CD4-positive, alpha-beta T cell treated with Interleukin-4 for 4 hours (primary cell): ENCODE measurements at places on chromosomes 7 and 10.

GRCh38 chr7:110568932-110569331, 522.0 kb upstream of the LRRN3 start:
- DNase-seq: no peak

- peak; percentile 89 for DNase-seq
These were observed 6.9 kb downstream of the STN1 start for GRCh38 chr10:103911021-103911459.

DNA sequence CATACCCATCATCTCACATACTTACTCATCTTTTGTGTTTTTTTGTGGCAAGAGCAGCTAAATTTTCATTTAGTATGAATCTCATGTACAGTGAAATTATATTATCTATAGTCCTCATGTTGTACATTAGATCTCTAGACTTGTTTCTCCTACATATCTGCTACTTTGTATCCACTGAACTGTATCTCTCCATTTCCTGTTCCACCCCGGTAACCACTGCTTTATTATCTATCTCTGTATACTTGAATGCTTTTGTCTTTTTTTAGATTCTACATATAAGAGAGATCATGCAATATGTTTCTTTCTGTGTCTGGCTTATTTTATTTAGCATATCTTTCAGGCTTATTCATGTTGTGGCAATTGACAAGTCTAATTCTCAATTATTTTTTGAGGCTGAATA, 125.1 kb downstream of the ANKRD7 start:
- no peak for DNase-seq

DNA sequence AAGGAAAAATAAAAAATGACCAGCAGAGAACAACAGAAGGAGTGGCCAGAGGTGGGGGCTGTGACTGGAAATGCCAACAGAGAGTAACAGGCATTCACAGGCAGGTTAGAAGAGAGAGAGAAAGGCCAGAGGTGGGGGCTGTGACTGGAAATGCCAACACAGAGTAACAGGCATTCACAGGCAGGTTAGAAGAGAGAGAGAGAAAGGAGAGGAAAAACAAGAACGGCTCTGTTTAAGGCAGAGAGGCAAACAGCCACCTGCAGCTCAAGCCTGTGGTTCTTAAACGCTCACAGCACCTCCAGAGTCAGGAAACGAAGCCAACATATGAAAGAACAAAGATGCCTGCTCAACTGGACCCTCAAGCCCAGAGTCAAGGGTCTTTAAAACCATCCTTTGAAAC, 39.5 kb upstream of the DGKI start:
- DNase-seq: no peak

DNA sequence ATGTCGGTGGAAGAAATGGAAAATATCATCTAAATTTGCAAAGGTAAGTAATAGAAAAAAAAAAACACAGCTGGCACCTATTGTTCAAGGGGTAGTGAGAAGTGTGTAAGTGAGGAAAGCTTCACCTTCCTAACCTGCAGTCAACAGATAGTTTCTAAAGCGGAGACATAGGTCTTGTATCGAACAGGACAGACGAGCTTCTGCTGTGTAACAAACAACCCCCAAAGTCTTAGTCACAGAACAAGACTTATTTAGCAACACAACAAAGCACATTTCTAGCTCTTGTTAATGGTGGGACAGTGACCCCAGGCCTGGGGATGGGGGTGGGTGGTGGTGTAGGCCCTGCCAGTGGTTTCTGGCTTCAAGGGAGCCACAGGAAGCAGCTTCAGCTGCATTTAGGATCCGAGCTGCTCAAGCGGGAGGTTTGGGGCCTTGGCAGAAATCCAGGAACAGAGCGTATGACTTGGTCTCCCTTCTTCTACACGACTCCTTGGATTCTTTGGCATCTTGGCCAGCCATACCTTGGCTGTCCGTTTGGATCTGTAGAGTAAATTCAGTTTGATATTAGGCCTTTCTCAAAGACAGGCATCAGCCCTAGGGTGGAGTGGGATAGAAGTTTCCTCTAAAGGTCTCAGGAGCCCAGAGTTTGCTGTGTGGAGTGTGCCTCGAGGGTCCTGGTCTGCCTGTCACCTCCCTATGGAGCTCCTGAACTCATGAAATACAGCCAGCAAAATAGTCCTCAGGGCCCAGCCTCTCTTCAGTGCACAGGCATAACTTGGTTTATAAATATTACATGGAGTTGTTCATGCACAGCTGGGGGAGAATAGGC, 56.9 kb upstream of the SHH start:
- no peak for DNase-seq

DNA sequence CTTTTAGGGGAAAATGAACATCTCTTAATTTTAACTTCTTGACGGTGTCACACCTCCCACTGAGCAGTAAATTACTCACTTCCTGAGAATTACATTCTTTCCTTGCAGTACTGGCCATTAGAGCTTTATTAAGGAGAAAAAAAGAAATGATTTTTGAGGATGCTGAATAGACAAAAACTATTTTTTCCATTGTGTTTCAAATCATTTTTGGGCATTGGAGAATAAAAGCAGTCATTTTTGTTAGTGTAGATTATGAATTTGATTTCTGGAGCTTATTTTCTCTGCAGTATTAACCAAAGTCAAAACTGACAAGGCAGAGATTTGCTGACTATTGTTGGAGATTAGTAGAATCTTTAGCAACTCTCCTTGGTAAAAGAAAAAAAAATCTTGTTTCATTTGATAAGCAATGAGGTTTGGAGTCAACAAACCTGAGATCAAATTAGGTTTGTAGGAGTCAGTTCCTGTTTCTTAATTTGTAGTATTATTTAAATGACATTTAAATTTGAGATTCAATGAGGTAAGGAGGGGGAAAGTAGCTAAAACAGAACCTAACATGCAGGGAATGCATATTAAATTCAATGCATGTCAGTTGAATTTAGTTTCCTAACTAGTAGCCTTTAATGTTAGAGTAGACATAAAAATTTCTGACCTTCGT, 70.6 kb downstream of the AP3M1 start:
- DNase-seq: no peak

GRCh38 chr10:6203331-6204062, 765 bp downstream of the PFKFB3 start:
- DNase-seq: peak; percentile 20

- no peak for DNase-seq
These were observed 186.4 kb downstream of the NPSR1 start for GRCh38 chr7:34844406-34844805.

- no peak for DNase-seq
These were observed 26.6 kb downstream of the FGF8 start for GRCh38 chr10:101749047-101750016.

- DNase-seq: no peak
These were observed 63.3 kb upstream of the AGBL3 start for GRCh38 chr7:134922720-134923704.

DNA sequence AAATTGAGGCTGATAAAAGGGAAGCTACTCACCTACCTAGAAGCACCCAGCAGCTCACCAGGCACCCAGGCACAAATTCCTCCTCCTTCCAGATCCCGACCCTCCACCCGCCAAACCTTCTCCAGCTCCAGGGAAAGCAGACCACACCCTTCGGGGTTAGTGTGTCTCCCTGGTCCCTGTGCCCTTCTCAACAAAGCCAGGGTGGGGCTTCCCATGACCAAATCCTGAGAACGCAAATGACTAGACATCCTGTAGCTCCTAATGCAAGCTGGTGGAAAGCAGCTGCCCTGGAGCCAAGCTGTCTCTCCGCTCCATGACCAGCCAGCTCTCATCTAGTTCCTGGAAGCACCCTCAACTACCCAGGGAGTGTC, 4.4 kb downstream of the TBX20 start:
- no peak for DNase-seq

DNA sequence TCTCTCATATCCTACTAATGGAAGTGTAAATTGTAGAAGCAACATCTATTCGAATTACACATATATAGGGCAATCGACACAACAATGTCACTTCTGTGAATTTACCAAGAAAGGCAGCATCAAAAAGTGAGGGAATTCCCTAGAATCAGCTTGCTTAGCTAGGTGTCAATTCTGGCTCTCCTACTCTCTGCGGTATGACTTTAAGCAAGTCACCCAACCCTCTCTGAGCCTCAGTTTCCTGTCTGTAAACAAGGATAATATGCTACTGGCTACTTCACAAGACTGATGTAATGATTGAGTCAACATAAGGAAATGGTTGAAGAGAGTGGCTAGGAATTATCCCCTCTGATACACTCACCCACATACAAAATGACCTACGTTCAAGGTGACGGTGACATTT, 19.4 kb downstream of the CCDC6 start:
- peak; percentile 40 for DNase-seq

- no peak for DNase-seq
These were observed 282.5 kb downstream of the GALNT17 start for GRCh38 chr7:71414490-71414889.

- no peak for DNase-seq
These were observed 8.4 kb downstream of the ANXA11 start for GRCh38 chr10:80196950-80197315.

DNA sequence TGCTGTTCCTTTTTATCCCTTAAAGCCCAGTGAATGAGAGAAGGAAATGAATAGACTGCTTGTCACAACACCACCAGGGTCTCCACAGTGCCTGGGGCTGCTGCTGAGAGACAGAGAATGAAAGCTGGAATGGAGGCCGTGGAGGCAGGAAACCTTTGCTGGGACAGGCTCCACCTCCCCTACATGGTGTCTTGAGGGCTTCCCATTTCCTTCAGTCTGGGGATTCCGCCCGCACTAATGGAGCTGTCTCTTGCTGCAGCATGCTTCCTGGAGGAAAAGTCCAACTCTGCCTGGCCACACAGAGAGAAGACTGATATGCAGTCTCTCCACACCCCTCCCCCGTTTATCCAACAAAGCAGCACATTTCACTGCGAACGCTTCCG, 54.5 kb downstream of the LRRC4 start:
- DNase-seq: no peak

- DNase-seq: no peak
These were observed 296.8 kb downstream of the DNAJB6 start for GRCh38 chr7:157633465-157634185.

GRCh38 chr7:22140578-22140977, 194.9 kb upstream of the CDCA7L start:
- no peak for DNase-seq

GRCh38 chr10:69285699-69286098, 7.4 kb downstream of the HK1 start:
- no peak for DNase-seq

DNA sequence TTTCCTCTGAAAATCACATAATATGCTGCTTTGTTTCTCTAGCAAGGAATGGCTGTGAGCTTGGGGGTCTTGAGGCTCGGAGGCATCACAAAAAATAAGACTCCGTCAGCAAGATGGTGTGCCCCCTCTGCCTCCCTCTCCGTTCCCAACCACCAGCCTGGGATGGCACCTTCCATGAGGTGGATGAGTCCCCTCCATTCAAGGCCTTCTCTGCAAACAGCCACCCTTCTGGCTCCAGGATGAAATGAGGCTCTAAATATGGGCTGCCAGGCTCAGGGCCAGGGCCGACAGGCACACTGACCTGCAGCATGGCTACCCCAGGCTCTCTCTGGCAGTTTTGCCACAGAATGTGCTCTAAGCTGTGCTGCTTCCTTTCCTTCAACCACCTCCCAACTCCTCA, 521.5 kb downstream of the PTPRN2 start:
- no peak for DNase-seq

GRCh38 chr7:86214734-86215133, 429.0 kb upstream of the GRM3 start:
- DNase-seq: no peak

DNA sequence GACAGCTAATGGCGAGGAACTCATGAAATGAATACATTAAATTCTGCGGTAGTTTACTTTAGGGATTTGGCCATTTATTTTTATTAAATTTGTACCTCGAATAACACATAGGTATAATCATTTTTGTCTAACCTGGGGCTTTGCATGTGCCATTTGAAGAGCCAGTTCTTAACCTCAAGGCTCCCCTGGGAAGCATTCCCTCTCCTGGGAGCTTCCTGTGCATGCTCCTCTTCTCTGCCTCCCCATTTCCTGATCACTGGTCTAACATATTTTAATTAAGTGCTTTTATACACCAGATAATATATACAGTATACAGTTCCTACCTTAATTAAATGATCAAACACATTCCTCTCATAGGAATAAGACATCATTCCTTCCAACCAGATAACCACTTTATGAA, 183.9 kb upstream of the FZD1 start:
- DNase-seq: no peak

GRCh38 chr7:115230882-115231571, 309.1 kb downstream of the MDFIC start:
- peak; percentile 76 for DNase-seq

DNA sequence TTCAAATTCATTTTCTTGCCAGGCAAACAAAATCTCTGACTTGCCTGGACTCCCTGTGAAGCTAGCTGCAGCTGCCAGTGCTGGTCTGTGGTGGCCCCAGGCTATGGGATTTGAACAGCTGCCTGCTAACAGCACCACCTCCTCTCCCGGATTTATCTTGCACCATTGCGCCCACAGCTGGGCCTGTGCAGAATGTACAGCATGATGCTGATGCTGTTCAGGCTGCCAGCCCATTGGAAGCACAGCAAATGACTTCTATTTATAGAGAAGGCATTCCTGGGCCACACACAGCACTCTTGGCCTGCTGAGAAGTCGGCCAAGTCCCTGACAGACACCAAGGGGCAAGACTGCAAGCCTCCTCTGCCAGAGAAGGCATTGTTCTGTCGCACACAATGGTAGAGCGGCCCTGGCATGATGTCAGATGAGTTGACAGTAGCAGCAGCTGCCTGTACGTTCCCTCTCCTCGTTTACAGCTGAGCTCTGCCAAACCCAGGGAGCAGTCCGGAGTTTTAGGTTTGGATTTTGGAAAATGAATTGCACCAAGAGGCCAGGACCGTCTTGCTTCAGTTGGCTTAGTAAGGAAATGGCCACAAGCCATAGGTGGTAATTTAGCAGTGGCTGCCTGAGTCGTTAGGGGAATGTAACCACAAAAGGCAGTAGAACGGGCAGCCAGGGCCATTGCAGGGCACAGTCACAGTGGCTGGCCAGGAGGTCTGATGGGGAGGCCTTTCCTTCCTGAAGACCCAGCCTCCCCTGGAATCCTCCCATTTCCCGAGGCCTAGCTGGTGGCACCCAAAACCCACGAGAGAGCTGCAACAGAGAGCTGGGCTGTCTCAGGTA, 38.5 kb downstream of the MTURN start:
- no peak for DNase-seq

GRCh38 chr7:8991159-8991558, 557.8 kb downstream of the NXPH1 start:
- DNase-seq: no peak

DNA sequence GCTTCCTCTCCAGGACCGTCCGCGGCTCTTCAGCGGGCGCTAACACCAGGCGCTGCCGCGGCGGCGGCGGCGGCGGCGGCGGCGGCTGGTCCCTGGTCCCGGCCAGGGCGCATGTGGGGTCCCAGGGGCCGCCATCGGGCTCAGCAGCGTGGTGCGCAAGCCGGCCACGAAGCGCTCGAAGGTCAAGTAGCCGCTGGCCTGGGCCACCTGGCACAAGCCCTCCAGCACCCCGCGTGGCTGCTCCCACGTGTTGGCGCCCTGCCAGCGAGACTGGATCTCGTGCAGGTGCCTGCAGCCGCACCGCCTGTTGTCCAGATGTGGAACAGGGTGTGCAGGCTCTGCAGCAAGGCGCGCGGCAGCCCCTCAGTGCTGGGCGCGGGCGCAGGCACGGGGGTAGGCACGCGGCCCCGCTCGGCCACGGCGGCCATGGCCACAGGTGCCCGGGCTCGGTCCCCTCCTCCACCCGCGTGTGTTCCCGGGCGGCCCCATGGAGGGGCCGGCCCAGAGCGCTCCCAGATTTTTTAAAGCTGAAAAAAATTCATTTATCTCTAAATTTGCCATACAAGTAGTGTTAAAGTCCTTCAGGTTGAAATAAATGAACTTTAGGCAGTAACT, 884.2 kb upstream of the ZNF722 start:
- no peak for DNase-seq

- DNase-seq: peak; percentile 25
These were observed 8.9 kb upstream of the EXOC6 start for GRCh38 chr10:92839191-92840085.

- no peak for DNase-seq
These were observed 69.4 kb upstream of the OGDHL start for GRCh38 chr10:49831352-49832035.
